ENCODE measurements at places on chromosomes 12 and 14. TPM values are rescaled to one million over a fixed set of nuclear protein-coding genes. Genes with fewer than 3 reads are reported as not detected.
A peak's percentile ranks its signal among the peaks of the same experiment; 100 is the strongest.

GRCh38 chr12:110689281-110690126 is 589 bp upstream of the HVCN1 start:
- peak overlapping the region; percentile 69 for H3K4me3 ChIP-seq
- no peaks in the 10 kb centered on the region for H3K27me3 ChIP-seq
- H3K36me3 ChIP-seq: no peaks in the 10 kb centered on the region
- no peak overlapping the region for H3K27ac ChIP-seq
- H3K4me1 ChIP-seq: no peaks in the 10 kb centered on the region

GRCh38 chr14:50726372-50727107 is 58.4 kb upstream of the SAV1 start:
- no peak overlapping the region for H3K27ac ChIP-seq
- no peaks in the 10 kb centered on the region for H3K36me3 ChIP-seq
- no peak overlapping the region for H3K4me3 ChIP-seq
- H3K27me3 ChIP-seq: no peaks in the 10 kb centered on the region
- H3K4me1 ChIP-seq: no peaks in the 10 kb centered on the region
- DNase-seq: no peak

GRCh38 chr12:124352839-124353238 is 57.9 kb downstream of the RFLNA start:
- no peaks in the 10 kb centered on the region for H3K4me1 ChIP-seq
- no peak overlapping the region for H3K4me3 ChIP-seq
- peak; percentile 55 for DNase-seq
- H3K27me3 ChIP-seq: no peaks in the 10 kb centered on the region
- no peak overlapping the region for H3K27ac ChIP-seq
- peaks cover 74% of the 10 kb centered on the region for H3K36me3 ChIP-seq

- no peak overlapping the region for H3K27ac ChIP-seq
- no peak overlapping the region for H3K4me3 ChIP-seq
- no peak for DNase-seq
- no peaks in the 10 kb centered on the region for H3K4me1 ChIP-seq
- no peaks in the 10 kb centered on the region for H3K27me3 ChIP-seq
These were observed 8.1 kb downstream of the LPAR5 start for GRCh38 chr12:6627616-6628015.

DNA sequence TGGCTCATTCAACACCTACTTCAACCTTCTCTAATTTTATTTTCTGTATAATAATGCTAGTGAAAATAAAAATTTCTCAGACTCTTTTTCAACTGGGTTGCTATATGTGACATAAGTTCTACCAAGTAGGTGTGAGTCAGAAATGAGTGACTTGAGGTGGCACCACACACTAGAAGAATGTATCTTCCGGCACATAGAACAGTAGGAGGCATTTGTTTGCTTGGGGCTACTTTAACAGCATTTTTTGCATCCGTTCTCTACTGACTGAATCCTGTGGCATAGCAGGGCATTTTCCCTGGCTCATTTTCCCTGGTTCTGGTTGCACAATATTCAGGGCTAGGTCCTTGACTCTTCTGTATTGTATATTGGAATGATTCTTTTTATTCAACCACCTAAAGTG is 194.0 kb upstream of the SLC16A7 start:
- no peaks in the 10 kb centered on the region for H3K4me1 ChIP-seq
- no peak overlapping the region for H3K27ac ChIP-seq
- no peaks in the 10 kb centered on the region for H3K36me3 ChIP-seq

- peak within 1 kb of the TSS; percentile 79 for H3K27ac ChIP-seq
- DNase-seq: peak; percentile 86
- peak within 1 kb of the TSS; percentile 82 for H3K4me3 ChIP-seq
- H3K4me1 ChIP-seq: no peaks in the 10 kb centered on the region
- H3K36me3 ChIP-seq: no peaks in the 10 kb centered on the region
These were observed at the start of gene ALDH2 for GRCh38 chr12:111766608-111767361. Gene ALDH2 (plus strand): TSS chr12:111766933. CDS start chr12:111766983, 50 bp downstream.

DNA sequence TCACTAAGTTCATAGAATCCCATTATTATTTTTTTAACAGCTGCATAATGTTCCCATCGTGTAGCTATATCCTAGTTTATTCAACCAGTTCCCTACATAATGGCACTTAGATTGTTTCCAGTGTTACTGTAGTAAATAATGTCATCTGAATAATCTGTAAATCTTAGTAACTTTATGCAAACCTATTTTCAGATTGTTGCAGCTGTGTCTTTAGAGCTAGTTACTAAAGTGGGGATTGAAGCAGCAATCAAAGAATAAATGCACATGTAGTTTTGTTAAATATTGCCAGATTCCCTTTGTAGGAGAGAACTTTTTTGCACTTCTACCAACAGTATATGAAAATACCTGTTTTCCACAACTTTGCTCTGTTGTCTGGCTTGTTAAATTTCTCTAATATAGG is 13.1 kb downstream of the ARID2 start:
- no peak overlapping the region for H3K27ac ChIP-seq
- H3K4me1 ChIP-seq: peaks cover 4% of the 10 kb centered on the region
- DNase-seq: no peak
- no peak overlapping the region for H3K4me3 ChIP-seq

GRCh38 chr14:69092840-69093422 is 60.0 kb downstream of the DCAF5 start:
- no peaks in the 10 kb centered on the region for H3K36me3 ChIP-seq
- H3K27ac ChIP-seq: peak overlapping the region; percentile 21
- no peak for DNase-seq
- H3K4me1 ChIP-seq: no peaks in the 10 kb centered on the region

The ACYP1 gene
- 2.9 TPM for total RNA-seq

The GALNT9 gene
- not detected for total RNA-seq

DNA sequence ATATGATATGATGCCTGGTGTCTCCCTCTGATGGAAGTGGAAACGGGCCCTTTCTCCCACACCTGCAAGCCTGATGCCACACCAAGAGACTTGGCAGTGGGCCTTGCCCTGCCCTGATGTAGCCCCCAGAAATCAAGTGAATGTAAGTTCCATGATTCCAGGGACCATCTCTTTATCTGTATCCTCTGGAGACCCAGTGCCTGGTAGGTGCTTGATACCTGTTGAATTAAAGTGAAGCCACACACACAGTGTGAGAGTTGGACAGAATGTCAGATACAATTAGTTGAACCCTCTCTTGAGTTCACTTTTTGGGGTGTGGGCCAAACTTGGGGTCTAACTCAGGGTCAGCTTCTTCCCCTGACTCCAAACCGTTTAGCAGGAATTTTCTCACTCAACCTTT is 4.8 kb upstream of the RAB35 start:
- H3K4me1 ChIP-seq: no peaks in the 10 kb centered on the region
- H3K4me3 ChIP-seq: no peak overlapping the region
- no peaks in the 10 kb centered on the region for H3K36me3 ChIP-seq

The SYCP3 gene
- total RNA-seq: 0.06 TPM

The PLEKHG7 gene
- total RNA-seq: 0.65 TPM

GRCh38 chr12:104775731-104776231 is 182.3 kb downstream of the SLC41A2 start:
- no peak overlapping the region for H3K4me3 ChIP-seq
- no peak for DNase-seq
- H3K27ac ChIP-seq: no peak overlapping the region
- no peaks in the 10 kb centered on the region for H3K36me3 ChIP-seq

DNA sequence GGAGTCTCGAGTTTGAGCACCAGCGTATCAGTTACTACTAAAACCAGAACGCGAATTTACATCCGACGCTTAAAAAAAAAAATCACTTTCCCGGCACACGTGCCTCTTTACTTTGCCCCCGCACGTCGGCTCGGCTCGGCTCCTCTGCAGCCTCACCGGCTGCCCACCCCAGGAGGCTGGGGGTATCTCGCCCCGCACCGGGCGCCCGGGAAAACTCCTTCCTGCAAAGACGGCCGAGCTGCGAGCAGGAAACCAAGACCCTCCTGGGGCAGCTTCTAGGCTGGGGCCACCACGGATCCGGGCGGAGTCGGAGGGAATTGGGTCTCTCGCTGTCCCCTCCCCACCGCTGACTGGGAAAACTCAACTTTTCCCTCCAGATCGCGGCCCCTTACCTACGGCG is 610 bp downstream of the VSIG10 start:
- H3K36me3 ChIP-seq: no peaks in the 10 kb centered on the region
- H3K4me1 ChIP-seq: no peaks in the 10 kb centered on the region
- no peaks in the 10 kb centered on the region for H3K27me3 ChIP-seq
- peak overlapping the region; percentile 84 for H3K4me3 ChIP-seq

GRCh38 chr12:28460420-28461130 is 270.3 kb downstream of the CCDC91 start:
- H3K4me1 ChIP-seq: peaks cover 5% of the 10 kb centered on the region
- no peak overlapping the region for H3K4me3 ChIP-seq
- no peaks in the 10 kb centered on the region for H3K27me3 ChIP-seq
- no peak for DNase-seq
- no peak overlapping the region for H3K27ac ChIP-seq
- no peaks in the 10 kb centered on the region for H3K36me3 ChIP-seq

DNA sequence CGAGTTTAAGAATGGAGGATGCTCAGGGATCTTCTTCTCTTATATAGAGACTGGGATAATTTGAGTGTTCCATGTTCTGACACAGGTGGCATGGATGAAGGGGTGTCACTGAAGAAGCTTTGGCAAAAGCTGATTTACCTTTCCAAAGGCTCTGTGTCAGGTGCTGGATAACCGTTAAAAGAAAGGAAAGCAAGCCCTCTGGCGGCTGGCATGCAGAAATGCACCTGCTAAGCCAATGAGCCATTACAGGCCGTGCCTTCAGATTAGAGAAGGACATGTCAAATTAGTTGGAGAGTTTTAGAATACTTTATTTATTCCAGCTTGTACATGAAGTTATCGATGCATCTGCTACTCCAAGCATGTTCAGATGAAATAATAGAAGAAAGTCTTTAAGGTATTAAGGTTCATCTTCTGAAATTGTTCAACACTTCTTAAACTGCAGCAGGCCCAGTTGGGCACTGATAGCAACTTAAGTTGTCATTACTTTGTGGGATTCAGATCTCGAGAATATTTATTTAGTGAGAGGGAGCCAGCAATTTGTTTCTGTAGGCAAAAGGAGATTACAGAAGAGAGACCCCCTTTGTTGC is 678.2 kb downstream of the NRXN3 start:
- no peaks in the 10 kb centered on the region for H3K27me3 ChIP-seq
- no peak overlapping the region for H3K4me3 ChIP-seq
- H3K4me1 ChIP-seq: no peaks in the 10 kb centered on the region
- peak; percentile 13 for DNase-seq
- no peak overlapping the region for H3K27ac ChIP-seq
- no peaks in the 10 kb centered on the region for H3K36me3 ChIP-seq

The KRT71 gene
- not detected for total RNA-seq

- H3K27me3 ChIP-seq: no peaks in the 10 kb centered on the region
- DNase-seq: no peak
- no peaks in the 10 kb centered on the region for H3K4me1 ChIP-seq
- H3K36me3 ChIP-seq: no peaks in the 10 kb centered on the region
These were observed 215.8 kb downstream of the PHLDA1 start for GRCh38 chr12:75815756-75816155.

DNA sequence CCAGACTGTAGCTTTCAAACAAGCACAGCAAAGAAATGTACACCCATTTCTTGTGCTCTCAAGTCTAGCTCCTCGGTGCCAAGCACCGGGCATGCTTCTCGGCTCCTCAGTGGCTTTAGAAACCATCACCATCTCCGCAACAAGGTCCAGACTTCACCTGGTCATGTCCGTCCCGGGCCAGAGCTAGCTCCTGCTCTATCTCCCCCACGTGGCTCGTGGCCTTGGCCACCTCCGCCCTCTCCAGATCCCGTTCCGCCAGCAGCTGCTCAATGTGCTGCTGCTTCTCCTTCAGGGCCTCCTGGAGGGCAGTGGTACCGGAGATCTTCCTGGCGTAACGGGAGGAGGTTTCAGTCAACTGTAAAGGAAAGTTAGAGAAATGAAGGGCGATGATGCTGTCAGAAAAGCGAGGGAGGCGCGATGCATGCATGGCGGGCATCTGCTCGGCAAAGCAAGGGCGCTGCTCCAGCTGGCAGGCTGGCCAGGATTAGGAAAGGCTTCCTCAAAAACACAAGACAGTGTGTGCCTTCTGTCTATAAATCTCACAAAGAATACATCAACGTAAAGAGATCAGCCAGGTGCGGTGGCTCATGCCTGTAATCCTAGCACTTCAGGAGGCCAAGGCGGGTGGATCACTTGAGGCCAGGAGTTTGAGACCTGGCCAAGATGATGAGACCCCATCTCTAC is 67.4 kb downstream of the CLIP1 start:
- no peaks in the 10 kb centered on the region for H3K4me1 ChIP-seq
- no peak overlapping the region for H3K4me3 ChIP-seq
- no peak overlapping the region for H3K27ac ChIP-seq

- H3K4me3 ChIP-seq: no peak overlapping the region
- H3K36me3 ChIP-seq: no peaks in the 10 kb centered on the region
- no peak overlapping the region for H3K27ac ChIP-seq
- H3K27me3 ChIP-seq: peaks cover 3% of the 10 kb centered on the region
- H3K4me1 ChIP-seq: peaks cover 13% of the 10 kb centered on the region
These were observed 1.8 kb downstream of the ZDHHC22 start for GRCh38 chr14:77139540-77140358.

The RTN1 gene
- 1.5 TPM for total RNA-seq

The SERPINA10 gene
- 0.19 TPM for total RNA-seq

GRCh38 chr14:93073358-93073707 is 42.4 kb downstream of the ITPK1 start:
- no peaks in the 10 kb centered on the region for H3K36me3 ChIP-seq
- H3K4me3 ChIP-seq: no peak overlapping the region
- no peaks in the 10 kb centered on the region for H3K4me1 ChIP-seq
- no peak for DNase-seq

- H3K4me3 ChIP-seq: no peak overlapping the region
- H3K4me1 ChIP-seq: no peaks in the 10 kb centered on the region
- no peaks in the 10 kb centered on the region for H3K36me3 ChIP-seq
- H3K27me3 ChIP-seq: no peaks in the 10 kb centered on the region
These were observed 151.2 kb downstream of the AKAP6 start for GRCh38 chr14:32480337-32480736.

The OTOGL gene
- total RNA-seq: 0.35 TPM

- peak overlapping the region; percentile 87 for H3K27ac ChIP-seq
- H3K36me3 ChIP-seq: no peaks in the 10 kb centered on the region
- peaks cover 70% of the 10 kb centered on the region for H3K4me1 ChIP-seq
- H3K4me3 ChIP-seq: peak overlapping the region; percentile 24
- no peaks in the 10 kb centered on the region for H3K27me3 ChIP-seq
- no peak for DNase-seq
These were observed 2.6 kb upstream of the ACACB start for GRCh38 chr12:109113661-109114321.

DNA sequence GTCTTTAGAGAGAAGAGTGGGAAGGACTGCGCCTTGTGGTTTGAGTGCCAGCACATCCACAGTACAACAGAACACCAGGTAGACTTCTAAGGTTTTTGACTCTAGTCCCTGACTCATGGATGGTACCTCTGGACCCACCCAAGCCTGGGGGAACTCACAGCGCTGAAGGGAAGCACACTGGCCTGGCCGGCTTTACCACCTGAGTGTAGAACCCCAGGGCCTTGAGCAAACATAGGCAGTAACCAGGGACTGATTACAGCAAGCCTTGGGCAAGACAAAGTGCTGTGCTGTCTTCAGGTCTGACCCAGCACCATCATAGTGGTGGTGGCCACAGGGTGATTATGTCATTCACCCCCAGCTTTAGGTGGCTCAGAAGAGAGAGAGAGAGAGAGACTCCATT is 17.2 kb downstream of the EML5 start:
- H3K36me3 ChIP-seq: no peaks in the 10 kb centered on the region
- no peak overlapping the region for H3K27ac ChIP-seq
- no peaks in the 10 kb centered on the region for H3K27me3 ChIP-seq
- no peak for DNase-seq
- H3K4me3 ChIP-seq: no peak overlapping the region

All from pancreas (tissue), 10 donors.